Esophagus squamous epithelium (tissue), 5 donors: ENCODE measurements at places on chromosomes 6 and 20.

DNA sequence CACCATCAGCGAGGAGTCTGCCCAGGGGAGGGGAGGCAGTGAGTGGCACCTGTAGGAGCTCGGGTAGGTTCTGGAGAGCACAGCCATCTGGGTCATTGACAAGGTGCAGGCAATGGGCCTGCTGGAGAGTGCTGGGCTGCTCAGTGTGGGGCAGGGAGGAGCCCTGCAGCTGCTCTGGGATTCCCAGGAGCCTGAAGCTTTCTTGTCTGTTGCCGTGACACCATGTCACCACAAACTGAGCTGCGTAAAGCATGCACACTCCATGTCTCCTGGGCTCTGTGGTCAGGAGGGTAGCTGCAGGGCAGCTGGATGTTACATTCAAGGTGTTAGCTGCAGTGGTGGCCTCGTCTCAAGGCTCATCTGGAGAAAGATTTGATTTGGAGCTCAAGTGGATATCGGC, 4.5 kb upstream of the SLC22A1 start:
- no peak for DNase-seq

DNA sequence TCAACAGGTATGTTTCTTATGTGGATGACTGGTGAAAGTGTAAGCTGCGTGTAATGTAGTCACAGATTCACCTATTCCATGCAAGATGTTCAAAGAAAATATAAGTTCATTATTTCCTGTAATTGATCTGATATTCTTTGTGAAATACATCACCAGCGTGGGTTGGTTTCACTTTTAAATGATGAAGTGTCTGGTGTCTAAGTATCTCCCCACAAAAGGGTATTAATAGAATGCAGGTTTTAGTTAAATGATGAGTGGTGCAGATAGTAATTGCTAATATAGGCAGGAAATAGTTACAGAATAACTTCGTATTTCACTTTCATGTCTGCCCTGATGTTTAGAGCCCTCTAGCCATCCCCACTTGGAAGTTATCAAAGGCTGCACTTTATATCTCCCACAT, 22.2 kb downstream of the PGBD1 start:
- no peak for DNase-seq

- no peak for DNase-seq
Measured at GRCh38 chr6:43723737-43724295, 36.2 kb upstream of the MRPS18A start.

GRCh38 chr6:13156381-13156780, 172.0 kb downstream of the TBC1D7 start:
- DNase-seq = no peak

DNA sequence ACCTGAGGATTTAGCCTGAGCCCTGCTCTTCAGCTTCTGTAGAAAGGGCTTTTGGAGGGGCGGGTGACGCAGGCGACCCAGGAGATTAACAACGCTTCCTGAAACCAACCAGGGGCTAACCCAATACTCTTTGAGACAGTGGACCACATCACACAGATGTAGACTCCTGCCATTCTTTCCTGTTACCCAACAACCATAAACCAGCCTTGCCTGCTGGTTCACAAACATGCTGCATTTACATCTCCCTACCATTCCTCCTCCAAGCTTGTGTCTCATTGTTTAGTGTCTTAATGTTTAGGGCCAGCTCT, 28.3 kb downstream of the PPP1R16B start:
- DNase-seq = no peak

DNA sequence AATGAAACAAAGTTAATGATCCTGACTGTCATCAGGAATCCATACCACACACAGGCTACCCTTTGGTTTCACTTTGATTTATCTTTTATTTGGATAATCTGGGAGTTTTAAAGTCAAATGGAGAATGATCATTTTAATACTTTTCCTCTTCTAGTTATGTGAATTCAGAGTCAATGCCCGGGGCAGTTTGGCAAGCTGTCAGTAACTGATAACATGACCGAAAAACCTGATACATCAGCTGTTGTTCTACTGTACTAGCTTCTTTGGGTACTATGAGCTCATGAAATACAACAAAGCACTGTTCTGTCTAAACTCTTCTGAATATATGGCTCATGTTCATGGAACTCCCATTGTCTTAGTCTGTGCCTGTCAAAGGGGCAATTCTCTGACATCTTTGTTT, 30.2 kb downstream of the KLHL31 start:
- no peak for DNase-seq

DNA sequence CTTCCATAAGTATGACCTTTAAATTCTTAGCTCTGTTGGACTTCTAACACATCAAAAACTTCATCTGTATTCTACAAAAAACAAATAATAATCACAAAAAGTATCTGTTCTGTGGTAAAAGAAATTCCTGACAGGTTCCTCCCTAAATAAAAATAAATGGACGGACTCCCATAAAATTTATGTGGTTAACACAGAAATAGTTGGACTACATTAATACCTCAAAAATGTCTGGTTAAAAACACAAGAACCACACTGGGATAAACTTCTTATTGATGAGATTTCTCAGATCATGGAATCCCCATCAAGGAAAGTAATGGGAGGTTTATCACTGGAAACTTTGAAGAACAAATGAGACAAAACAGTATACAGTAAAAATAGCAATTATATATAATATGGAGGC, 172.4 kb downstream of the MOXD1 start:
- DNase-seq = no peak

DNA sequence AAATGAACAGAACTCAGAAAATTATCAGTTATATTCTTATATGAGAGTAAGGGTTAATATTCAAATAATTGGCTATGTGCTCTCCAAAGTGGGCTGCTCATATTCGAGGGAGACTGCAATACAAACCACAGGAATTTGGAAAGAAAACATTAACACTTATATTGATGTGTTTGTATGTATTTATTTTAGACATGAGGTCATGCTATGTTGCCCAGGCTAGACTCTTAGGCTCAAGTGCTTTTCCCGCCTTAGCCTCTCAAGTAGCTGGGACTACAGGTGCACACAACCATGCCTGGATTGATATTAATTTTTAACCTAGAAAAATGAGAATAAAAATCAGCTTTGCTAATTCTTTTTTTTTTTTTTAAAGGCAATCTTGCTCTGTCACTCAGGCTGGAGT, 35.0 kb downstream of the BTBD9 start:
- DNase-seq = no peak

- no peak for DNase-seq
Measured at GRCh38 chr6:20932284-20932683, 398.0 kb downstream of the CDKAL1 start.

GRCh38 chr6:8085053-8085511, 17.3 kb downstream of the EEF1E1 start:
- no peak for DNase-seq

- DNase-seq = no peak
Measured at GRCh38 chr20:47543006-47543431, 41.3 kb downstream of the NCOA3 start.

GRCh38 chr6:106486236-106486635, 125.7 kb downstream of the CRYBG1 start:
- no peak for DNase-seq

DNA sequence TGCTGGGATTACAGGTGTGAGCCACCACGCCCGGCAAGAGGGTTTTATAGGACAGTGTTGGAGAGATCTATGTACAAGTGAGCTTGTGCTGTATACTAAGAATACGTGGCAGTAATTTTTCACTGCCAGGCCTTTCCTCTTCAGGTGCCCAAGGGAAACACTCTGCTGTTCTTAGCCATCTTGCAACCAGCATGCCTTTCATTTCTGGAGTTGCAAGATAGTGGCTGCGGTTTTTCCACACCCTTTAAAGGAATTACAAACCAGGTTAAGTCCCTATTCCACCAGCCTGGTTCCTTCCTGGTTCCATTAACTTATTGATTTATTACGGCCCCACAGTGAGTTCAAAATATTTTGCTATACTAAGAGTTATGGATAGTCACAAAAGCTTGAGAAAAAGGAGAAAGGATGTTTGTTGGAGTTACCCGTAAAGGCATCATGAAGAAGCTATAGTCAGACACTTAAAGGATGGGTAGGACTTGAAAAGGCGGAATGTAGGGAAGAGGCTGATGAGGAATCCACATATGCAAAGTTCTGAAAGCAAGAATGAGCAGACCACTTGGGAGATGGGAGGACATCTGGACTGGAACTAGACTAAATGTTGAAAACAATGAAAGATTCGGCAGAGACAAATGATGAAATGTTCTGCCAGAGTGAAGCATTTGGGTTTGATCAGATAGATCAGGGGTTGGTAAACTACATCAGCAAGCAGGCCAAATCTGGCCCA, 61.4 kb upstream of the ASIP start:
- no peak for DNase-seq

- no peak for DNase-seq
Measured at GRCh38 chr6:82182756-82183155, 64.8 kb downstream of the IBTK start.

GRCh38 chr6:90277302-90278011, 19.2 kb downstream of the BACH2 start:
- no peak for DNase-seq

DNA sequence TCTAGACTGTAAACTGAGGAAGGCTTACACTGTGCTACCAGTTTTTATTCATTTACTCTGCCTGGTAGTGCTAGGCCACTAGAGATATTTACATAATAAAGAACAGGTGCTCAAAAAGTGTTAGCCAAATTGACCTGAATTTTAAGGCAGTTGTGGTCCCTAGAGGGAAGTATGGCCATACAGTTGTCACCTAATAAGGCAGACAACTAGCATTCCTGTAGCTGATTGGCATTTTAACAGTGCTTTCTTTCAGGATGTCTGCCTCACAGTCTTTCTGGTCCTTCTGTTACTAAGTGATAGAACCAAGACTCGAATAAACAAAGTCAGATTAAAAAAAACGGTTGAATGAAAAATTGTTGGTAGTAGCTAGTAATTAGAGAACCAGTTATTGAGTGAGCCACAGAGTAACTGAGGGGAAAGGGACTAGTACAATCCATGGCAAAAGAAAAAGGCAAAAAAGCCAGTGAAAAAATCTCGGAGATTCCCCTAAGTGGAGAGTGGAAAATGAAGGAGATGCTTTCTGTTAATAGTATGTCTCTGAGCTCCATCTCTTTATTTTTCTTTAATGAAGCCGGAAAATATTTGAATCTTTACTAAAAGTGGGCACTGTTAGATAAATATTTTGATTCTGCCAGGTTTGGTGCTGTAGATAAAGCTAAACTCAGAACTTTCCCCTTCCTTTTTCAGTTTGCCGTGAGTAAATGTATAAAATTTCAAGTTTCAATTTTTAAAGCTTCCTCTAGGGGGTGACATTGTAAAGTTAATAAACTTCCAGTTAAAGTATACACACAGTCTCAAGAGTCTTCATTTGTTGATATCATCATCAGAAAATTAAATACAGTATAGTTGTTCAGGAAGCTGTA, 9.1 kb downstream of the VTA1 start:
- DNase-seq = no peak

GRCh38 chr6:2542858-2543218, 207.9 kb downstream of the MYLK4 start:
- DNase-seq = no peak

DNA sequence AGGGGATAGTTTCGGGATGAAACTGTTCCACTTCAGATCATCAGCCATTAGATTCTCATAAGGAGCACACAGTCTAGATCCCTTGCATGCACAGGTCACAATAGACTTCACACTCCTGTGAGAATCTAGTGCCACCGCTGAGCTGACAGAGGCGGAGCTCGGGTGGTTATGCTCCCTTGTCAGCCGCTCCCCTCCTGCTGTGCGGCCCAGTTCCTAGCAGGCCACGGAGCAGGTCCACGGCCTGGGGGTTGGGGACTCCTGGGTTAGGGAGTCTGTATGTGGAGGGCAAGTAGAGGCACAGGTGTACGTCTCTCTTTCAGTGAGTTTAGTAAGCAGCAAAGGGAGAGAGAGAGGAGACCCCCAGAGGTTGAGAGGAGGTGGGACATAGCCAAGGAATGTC, 30.5 kb upstream of the MDFI start:
- DNase-seq = no peak

- DNase-seq = no peak
Measured at GRCh38 chr20:22308934-22309333, 275.4 kb downstream of the FOXA2 start.

DNA sequence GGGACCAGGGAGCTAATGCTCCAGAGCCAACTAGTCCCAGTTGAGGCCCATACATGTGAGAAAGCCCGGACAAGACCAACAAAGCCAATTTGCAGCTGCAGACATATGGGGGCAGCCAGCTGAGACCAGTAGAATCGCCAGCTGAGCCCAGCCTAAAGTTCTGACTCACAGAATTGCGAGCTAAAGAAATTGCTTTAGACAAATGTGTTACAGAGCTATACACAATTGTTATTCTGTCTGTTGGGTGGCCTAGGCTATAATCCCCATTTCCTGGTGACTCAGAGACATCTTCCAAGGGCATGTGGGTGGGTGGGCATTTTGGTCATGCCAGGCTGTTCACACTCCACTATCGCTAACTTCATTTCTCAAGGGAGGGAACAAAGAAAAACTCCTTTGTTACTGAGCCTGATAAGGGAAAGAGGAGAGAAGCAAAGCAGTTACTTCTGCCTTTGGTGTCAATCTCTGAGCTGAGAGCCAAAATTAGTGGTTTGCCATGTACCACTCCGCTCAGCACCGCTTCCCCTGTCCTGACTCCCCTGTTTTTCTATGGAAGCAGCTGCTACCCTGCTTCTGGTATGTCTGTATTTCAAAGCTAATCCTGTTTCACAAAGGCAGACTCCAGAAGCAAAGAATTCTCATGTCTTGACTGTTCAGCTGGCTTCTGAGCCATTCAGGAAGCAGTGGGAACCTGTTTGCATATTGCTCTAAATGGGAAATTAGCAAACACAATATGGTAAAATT, 26.1 kb downstream of the SCP2D1 start:
- no peak for DNase-seq

DNA sequence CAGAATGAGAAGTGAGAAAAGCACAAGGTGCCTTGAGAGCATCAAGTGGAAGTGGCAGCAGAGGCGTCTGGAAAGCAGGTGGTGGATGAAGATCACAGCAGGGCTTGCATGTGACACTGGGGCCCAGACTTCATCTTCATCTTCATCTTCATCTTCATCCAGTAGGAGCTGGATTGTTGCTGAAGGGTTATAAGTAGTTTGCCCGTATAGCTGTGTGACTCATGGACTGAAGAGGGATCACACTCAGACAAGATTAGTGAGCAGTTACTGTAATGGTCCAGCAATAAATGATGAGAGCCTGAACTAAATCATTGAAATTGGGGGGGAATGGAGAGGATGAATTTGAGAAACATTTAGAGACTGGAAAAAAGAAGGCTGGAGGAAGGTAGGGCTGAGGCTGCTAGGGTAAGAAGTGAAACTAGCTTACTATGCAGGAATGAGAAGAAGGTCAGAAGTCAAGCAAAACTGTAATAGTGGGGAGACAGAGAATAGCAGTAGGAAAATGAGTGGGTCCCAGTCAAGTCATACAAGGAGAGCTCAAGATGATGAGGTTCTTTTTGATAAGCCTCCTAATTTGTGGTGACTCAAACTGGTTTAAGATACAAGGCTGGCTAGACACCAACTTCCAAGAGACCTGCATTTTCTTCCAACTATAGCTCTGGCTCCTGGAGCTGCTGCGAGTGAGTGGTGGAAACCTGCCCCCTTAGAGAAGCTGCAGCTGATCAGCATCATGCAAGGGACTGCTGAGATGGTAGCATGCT, 92.3 kb upstream of the BEND6 start:
- no peak for DNase-seq
